Fibroblast of skin of left quadriceps (primary cell): ENCODE measurements at places on chromosomes 2 and 18.

- no peak for DNase-seq
These were observed 53.0 kb upstream of the ALPP start for GRCh38 chr2:232325324-232326273.

GRCh38 chr2:99911736-99912135, 230.7 kb downstream of the AFF3 start:
- DNase-seq: no peak

DNA sequence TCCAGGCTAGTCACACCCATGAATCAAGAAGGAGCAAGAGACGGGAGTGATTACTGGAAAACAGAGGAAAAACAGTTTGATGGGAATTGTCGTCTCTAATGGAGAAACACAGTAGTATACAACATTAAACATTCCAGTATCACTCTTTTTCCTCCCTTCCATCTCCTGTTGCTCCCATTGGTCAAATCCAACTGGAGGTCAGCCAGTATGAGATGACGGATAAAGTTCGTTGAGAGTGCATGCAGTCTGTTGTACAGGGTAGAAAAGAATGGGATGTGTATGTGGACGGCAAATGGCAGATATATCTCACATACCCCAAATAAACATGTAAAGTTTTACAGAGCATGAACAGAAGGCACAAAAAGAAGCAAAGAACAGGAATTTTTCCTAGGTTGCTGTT, 221.9 kb upstream of the TNP1 start:
- DNase-seq: no peak

- peak; percentile 88 for DNase-seq
These were observed 171.1 kb upstream of the NRP2 start for GRCh38 chr2:205511221-205511620.

- DNase-seq: peak; percentile 3
These were observed 14.6 kb upstream of the RIT2 start for GRCh38 chr18:43129946-43130524.

DNA sequence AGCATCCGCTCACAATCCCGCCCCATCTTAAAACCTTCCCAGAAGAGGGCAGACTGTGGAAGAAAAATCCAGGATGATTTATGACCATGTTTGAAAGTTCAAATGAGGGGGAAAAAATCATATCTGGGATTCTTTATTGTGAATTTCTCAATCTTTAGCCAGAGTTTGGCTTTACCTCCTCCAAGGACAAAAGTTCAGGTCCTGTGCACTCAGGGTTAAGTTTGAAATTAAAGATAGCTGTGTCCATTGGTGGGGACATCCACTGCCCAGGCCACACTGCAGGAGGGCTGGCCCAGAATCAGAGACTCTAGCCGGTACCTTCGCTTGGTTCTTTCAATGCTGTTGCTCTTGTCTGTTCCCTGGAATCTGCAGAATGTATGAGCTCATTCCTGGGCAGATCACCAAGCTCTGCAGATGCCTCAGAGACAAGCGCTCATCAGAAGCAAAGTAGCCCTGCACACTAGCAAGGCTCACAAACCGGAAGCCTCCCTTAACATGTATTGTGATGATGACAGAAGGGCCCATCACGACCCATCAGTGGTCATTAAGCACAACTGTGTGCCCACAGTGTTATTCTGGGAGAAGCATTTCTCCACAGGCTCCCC, 375.3 kb upstream of the KLHL29 start:
- peak; percentile 55 for DNase-seq

- DNase-seq: no peak
These were observed 88.5 kb upstream of the UXS1 start for GRCh38 chr2:106282462-106283170.
